ENCODE measurements at places on chromosomes 7 and 10.

DNA sequence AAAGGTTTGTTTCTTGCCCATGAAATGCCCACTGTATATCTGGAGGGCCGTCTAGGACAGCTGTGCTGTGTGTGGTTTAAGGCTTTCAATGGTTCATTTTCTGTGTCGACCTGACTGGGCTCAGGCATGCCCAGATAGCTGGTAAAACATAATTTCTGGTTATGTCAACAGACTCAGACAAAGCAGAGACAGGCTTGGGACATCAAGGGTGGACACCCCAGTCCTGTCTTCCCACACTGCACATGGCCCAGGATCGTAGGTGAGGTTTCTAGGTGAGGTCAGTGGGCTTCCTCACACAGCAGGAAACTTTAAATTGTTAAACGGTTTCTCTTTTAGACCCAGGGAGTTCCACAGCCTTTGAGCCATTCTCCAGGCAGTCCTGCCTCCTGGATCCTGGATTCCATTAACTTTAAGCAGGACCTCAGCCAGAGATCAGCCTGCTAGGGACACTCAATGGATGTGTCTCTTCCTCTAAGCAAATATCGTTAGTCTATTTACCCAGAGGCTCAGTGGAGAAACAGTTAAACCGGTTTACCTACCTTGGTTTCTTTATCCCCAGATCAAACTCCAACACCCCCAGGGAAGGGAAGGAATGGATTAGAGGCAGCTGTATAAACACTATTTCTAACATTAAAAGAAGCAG is 66.4 kb downstream of the ST8SIA6 start:
- H3K4me3 ChIP-seq, result no peak overlapping the region
- H3K27ac ChIP-seq, result no peak overlapping the region

DNA sequence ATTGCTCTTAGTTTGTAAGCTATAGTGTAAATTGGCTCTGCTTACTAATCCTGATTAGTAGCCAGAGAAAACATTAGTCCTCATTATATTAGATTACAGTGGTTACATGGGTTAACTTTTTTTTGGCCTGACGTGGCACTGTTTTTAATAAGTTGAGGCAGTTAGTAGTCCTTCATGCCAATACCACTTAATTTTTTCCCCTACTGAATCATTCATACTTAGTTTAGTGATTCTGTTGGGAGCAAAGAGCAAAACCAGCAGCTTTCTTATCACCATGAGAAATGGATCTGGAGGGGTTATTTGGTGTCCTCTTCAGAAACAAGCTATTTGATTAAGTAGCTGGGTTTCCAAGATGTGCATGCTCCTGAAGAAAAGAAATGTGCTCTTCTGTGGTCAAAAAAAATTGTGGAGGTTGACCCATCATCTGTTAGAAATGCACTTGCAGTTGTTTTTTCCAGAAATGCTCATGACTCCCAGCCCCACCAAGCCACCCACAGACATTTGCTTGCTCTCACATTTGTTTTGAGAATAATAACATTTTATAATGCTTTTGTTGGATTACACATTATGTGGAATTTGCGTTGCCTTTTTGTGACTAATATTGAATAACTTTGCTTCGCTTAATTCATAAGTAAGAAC is 258.5 kb downstream of the HDAC9 start:
- H3K4me1 ChIP-seq, result no peaks in the 10 kb centered on the region
- no peaks in the 10 kb centered on the region for H3K27me3 ChIP-seq
- no peaks in the 10 kb centered on the region for H3K36me3 ChIP-seq

DNA sequence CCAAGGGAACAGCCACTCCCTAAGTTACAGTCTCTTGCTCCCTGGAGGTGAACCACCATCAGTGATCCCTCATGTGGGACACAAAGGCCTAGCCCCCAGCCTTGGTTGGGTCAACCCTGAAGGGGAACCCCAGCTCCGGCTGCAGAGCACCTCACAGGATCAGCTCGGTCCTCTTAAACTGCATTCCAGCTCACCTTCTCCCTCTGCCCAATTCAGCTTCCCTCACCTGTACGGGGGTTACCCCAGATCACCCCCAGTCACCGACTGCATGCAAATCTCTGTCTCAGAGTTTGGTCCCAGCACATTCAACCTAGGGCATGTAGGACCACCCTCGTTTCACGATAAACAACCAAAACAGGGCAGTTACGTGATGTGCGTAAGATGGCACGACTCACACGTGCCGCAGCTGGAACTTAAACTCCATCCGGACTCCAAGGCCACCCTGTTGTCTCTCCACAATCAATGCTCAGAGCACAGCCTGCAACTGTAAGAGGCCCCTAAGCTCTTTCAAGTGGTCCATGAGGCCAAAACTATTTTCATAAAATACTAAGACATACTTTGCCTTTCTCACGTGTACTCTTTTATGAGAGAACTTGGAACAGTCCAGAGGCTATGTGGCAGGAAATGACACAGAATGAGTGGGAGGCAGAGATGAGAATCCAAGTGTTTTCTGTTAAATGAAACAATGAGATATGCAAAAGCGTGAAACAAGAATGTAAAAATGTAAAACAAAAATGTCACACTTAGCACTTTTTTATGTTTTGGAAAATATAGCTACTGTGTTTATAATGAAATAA is 285.2 kb downstream of the PTPRN2 start:
- H3K27ac ChIP-seq, result no peak overlapping the region
- H3K4me1 ChIP-seq, result no peaks in the 10 kb centered on the region
- H3K4me3 ChIP-seq, result no peak overlapping the region
- no peaks in the 10 kb centered on the region for H3K27me3 ChIP-seq
- H3K36me3 ChIP-seq, result no peaks in the 10 kb centered on the region

GRCh38 chr10:32271617-32272016 is 75.3 kb downstream of the EPC1 start:
- H3K4me1 ChIP-seq, result peaks cover 19% of the 10 kb centered on the region
- no peak overlapping the region for H3K4me3 ChIP-seq
- DNase-seq, result no peak
- peaks cover 25% of the 10 kb centered on the region for H3K36me3 ChIP-seq
- H3K27ac ChIP-seq, result no peak overlapping the region

- no peak overlapping the region for H3K27ac ChIP-seq
- H3K27me3 ChIP-seq, result no peaks in the 10 kb centered on the region
- H3K4me3 ChIP-seq, result no peak overlapping the region
- no peaks in the 10 kb centered on the region for H3K4me1 ChIP-seq
- H3K36me3 ChIP-seq, result no peaks in the 10 kb centered on the region
Observed at GRCh38 chr7:64636386-64636785, 29.5 kb upstream of the ZNF107 start.

DNA sequence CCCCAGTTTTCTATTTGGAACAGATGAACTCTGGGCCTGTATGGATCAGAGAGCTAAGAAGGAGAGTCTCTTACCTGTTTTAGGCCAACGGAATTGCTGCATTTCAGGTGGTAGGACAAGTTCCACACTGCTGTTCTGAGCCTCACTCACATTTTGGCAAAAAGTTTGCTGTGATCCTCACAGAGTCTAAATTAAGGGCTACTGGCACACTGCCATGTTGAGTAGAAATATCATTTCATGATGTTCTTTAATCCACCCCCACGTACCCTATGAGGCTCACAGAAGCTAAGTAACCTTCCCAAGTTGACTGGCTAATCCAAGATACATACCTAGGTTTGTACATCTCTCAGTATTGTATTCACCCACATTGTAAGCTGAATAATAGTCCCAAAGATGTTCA is 447.2 kb downstream of the INHBA start:
- H3K27me3 ChIP-seq, result no peaks in the 10 kb centered on the region
- DNase-seq, result no peak
- no peaks in the 10 kb centered on the region for H3K36me3 ChIP-seq
- H3K27ac ChIP-seq, result no peak overlapping the region

GRCh38 chr10:13994932-13995331 is 335.8 kb downstream of the FRMD4A start:
- H3K4me1 ChIP-seq, result peaks cover 31% of the 10 kb centered on the region
- H3K27me3 ChIP-seq, result no peaks in the 10 kb centered on the region
- H3K36me3 ChIP-seq, result no peaks in the 10 kb centered on the region
- H3K4me3 ChIP-seq, result no peak overlapping the region
- DNase-seq, result no peak
- no peak overlapping the region for H3K27ac ChIP-seq

GRCh38 chr7:130632111-130632510 is 36.4 kb downstream of the COPG2 start:
- H3K27ac ChIP-seq, result no peak overlapping the region
- H3K4me1 ChIP-seq, result no peaks in the 10 kb centered on the region
- no peaks in the 10 kb centered on the region for H3K36me3 ChIP-seq
- H3K27me3 ChIP-seq, result no peaks in the 10 kb centered on the region

GRCh38 chr10:114172776-114173602 is 1.0 kb downstream of the CCDC186 start:
- peaks cover 5% of the 10 kb centered on the region for H3K4me1 ChIP-seq
- no peaks in the 10 kb centered on the region for H3K27me3 ChIP-seq
- peak overlapping the region; percentile 78 for H3K27ac ChIP-seq
- no peaks in the 10 kb centered on the region for H3K36me3 ChIP-seq
- peak overlapping the region; percentile 100 for H3K4me3 ChIP-seq

GRCh38 chr7:36010656-36011587 is 142.1 kb upstream of the EEPD1 start:
- H3K27me3 ChIP-seq, result no peaks in the 10 kb centered on the region
- no peak for DNase-seq
- no peaks in the 10 kb centered on the region for H3K4me1 ChIP-seq
- no peak overlapping the region for H3K27ac ChIP-seq
- no peak overlapping the region for H3K4me3 ChIP-seq
- no peaks in the 10 kb centered on the region for H3K36me3 ChIP-seq

GRCh38 chr7:54664235-54665228 is 94.5 kb downstream of the SEC61G start:
- no peaks in the 10 kb centered on the region for H3K36me3 ChIP-seq
- DNase-seq, result no peak
- peak overlapping the region; percentile 56 for H3K4me3 ChIP-seq
- H3K27ac ChIP-seq, result no peak overlapping the region

- DNase-seq, result no peak
- no peaks in the 10 kb centered on the region for H3K36me3 ChIP-seq
- no peaks in the 10 kb centered on the region for H3K27me3 ChIP-seq
- no peak overlapping the region for H3K4me3 ChIP-seq
- no peak overlapping the region for H3K27ac ChIP-seq
Observed at GRCh38 chr7:14690075-14690474, 212.5 kb downstream of the DGKB start.

DNA sequence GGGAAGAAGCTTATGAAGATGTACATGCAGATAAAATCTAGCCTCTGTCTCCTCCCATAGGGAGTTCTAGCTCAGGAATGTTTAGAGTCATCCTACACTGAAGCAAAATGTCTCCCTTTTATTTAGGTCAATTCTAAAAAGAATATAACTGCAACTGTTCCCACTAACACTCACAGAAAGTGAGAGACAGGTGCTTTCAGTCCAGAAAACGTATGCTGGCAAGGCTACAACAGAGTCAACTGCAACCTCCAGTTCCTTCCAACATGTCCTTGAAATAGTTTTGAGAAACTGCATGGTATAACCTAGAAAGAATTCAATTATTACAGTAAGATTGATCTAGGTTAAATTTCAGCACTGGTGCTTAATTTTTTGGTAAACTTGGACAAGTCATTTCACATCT is 46.8 kb upstream of the KCND2 start:
- H3K27me3 ChIP-seq, result no peaks in the 10 kb centered on the region
- no peaks in the 10 kb centered on the region for H3K36me3 ChIP-seq
- no peak overlapping the region for H3K27ac ChIP-seq
- peaks cover 8% of the 10 kb centered on the region for H3K4me1 ChIP-seq

All from thoracic aorta (tissue), 2 donors.